ENCODE measurements at places on chromosomes 11 and 22. TPM values are rescaled to one million over a fixed set of nuclear protein-coding genes. Genes with fewer than 3 reads are reported as not detected.

The KRTAP5-1 gene
- not detected for polyA plus RNA-seq

The MYBPC3 gene
- not detected for polyA plus RNA-seq

DNA sequence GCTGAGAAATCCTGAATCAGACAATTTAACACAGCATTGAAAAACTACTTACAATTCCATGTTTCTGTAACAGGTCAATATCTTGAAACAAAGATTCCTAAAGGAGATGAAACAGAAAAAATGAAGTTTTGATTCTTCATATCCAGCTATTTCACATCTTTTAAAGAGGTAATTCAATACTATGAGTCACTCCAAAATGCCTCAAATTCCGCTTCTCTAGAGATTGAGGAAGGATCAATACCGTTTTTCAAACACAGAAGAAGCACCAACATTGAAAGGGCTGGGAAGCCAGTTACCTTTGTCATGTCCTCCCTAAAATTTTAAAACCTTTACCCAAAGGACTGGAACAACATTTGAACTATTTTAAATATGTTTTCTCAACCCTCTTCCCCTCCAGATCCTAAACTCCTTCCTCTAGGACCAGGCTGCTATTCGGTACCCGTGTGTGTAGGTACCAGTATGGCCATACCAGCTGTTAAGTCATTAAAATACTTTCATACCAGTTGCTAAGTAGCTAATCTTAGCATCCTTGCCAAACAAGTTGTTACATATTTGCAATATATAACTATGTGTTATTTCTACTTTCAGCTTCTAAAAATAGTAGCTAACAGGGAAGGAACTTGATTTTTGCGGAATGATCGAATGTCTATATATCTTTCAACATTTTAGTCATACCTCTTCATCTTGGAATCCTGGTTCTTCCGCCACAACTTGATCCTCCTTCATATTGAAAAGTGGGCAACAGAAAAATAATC lies 2.3 kb downstream of the DMC1 start:
- no peaks in the 10 kb centered on the region for H3K27me3 ChIP-seq
- H3K4me1 ChIP-seq: peaks cover 13% of the 10 kb centered on the region
- no peak overlapping the region for H3K27ac ChIP-seq
- no peak overlapping the region for H3K4me3 ChIP-seq
- no peak for DNase-seq

GRCh38 chr11:110323786-110324185 lies 27.4 kb upstream of the RDX start:
- no peak for DNase-seq
- no peak overlapping the region for H3K27ac ChIP-seq
- peaks cover 13% of the 10 kb centered on the region for H3K4me1 ChIP-seq
- H3K4me3 ChIP-seq: no peak overlapping the region
- no peaks in the 10 kb centered on the region for H3K27me3 ChIP-seq

The LAYN gene
- polyA plus RNA-seq: not detected
